Natural killer cell treated with Interleukin-12 subunit alpha and Interleukin-12 subunit beta and Interleukin-15 and Interleukin-18, amount 100 ng/mL, for 72 hours (primary cell): ENCODE measurements at places on chromosomes 16 and 17.

DNA sequence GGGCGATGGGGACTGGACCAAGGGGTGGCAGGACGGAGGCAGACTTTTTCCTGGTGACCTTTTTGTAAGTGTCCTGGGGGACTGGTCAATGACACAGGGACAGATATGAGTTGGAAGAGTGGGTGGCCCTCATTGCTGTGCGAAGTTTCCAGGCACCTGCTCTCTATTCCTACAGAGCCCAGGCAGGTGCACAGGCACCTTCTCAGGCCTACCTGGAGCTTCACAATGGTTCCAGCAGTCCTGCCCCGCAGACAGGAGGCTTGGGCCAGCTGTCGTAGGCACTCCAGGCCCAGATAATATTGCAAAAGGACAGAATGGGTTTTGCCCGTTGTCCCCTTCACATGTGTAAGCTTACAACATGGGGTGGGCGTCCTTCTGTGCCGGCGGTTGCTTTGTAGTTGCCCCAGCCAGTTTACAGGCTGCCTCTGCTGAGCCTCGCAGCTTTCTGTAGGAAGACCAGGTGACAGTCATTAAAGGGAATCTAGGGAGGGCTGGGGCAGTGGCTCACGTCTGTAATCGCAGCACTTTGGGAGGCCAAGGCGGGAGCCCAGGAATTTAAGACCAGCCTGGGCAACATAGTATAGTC, 84.3 kb downstream of the ARHGAP23 start:
- no peak for DNase-seq

GRCh38 chr17:34761646-34762045, 182.3 kb downstream of the TMEM132E start:
- DNase-seq, result no peak

GRCh38 chr16:88144028-88144511, 192.8 kb downstream of the BANP start:
- DNase-seq, result no peak

GRCh38 chr16:55964923-55965475, 89.8 kb upstream of the CES5A start:
- DNase-seq, result no peak

GRCh38 chr16:69593751-69594255, 28.0 kb downstream of the NFAT5 start:
- no peak for DNase-seq

DNA sequence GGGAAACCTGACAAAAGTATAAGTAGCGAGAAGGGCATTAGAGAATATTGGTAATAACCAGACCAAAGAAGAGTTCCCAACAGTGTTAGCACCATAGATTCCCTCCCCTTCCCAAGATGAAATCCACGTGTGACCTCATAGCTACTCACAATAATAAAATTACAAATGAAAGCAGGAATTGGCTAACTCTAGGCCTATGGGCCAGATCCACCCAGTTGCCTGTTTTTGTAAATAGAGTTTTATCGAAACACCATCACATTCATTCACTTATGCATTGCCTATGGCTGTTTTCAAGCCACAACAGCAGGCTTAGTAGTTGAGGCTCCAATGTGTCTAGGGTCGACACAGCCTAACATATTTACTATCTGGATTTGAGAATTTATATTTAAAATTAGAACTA, 7.8 kb downstream of the CPHXL start:
- DNase-seq, result no peak
